ENCODE measurements at places on chromosomes 2 and 18.
A peak's percentile ranks its signal among the peaks of the same experiment; 100 is the strongest.

GRCh38 chr18:49094979-49095632 is 144.3 kb upstream of the SMAD7 start:
- DNase-seq: no peak

DNA sequence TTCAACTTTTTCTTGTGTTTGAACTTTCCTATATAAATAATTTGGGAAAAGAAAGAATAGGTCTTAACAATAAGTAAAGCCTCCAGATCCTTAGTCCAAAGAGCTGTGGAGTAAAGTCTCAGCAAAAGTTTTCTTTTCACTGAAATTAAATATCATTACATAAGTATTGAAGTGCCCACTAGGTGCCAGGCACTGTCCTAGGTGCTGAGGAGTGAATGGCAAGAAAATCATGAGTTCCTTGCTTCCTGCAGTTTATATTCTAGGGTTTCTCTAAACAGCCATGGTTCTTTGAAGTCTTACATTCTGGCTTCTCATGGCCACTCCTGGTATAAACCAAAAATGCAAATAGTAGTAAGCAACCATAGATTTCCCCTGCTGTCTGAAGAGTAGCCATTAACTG is 59.7 kb downstream of the SPP2 start:
- DNase-seq: no peak

DNA sequence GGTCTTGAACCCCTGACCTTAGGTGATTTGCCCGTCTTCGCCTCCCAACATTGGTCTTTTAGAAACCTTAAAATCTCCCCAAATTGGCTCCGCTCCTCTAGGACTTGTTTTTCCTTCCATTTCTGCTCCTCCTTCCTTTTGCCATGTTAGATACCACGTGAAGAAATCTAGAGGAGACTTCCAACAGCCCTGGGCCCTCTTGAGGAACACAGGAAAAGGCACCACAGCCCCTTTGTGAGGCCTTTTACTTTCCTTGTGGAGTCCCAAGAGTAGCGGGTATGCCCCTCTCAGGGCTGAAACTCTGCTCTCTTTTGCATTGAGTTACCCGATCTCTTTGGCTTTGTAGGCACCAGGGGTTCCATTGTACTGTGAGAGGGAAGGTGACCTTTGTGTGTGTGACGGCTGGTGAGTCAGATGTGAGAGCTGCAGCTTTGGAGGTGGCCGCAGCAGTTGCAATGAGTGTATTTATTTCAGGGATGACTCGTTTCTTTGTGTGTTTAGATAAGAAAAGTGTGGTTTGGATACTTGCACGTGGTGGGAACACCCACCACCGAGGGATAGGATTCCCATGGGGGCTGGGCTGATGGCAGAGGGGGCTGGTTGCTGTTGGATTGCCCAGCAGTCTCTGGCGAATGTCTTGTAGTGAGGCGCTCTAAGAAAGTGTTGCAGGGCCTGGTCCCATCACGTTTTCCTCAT is 218.4 kb upstream of the HS6ST1 start:
- DNase-seq: no peak

GRCh38 chr2:144140891-144141290 is 379.0 kb downstream of the ZEB2 start:
- DNase-seq: no peak

DNA sequence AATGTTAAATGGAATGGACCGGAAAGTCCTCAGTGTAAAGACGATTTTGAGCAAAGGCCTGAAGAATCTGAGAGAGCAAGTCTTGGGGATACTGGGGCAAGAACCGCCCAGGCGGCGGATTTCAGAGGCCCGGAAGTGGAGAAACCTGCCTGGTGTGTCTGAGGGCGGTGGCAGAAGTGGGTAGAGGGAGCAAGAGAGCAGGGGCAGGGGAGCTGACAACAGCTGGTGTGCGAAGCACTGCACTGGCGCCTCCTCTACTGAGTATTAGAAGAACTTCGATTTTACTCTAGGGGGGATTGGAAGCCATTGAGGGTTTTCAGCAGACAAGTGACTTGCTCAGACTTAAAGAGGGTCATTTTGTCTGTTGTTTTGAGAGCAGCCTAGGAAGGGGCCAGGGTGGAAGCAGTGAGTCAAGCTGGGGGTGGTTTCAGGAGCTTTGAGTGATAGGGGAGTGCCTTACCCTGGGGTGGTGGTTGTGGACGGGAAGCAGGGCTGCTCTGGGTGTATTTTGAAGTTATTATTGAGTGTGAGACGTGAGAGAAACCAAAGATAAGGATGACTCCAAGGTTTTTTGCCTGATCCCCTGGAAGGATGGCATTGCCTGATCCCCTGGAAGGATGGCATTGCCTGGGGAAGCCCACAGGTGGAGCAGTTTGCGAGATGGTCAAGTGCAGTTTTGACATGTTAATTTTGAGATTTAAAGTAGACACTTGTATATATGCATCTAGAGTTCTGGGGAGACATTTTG is 52.5 kb downstream of the ZNF236 start:
- DNase-seq: peak; percentile 36

Measured in CD4-positive, alpha-beta T cell treated with Interferon alpha-2 for 1 hour (primary cell).